ENCODE measurements at places on chromosomes 1 and 21.

GRCh38 chr1:33171977-33172813 lies 9.6 kb downstream of the TRIM62 start:
- DNase-seq: no peak

GRCh38 chr1:242140836-242141235 lies 141.9 kb upstream of the MAP1LC3C start:
- DNase-seq: no peak

GRCh38 chr21:23729331-23729730 lies 1878.0 kb downstream of the MRPL39 start:
- no peak for DNase-seq

GRCh38 chr1:10210841-10211804 lies 753 bp downstream of the KIF1B start:
- DNase-seq: peak; percentile 91

- DNase-seq: no peak
Measured at GRCh38 chr1:39850606-39851216, 32.6 kb downstream of the TRIT1 start.

GRCh38 chr1:169392406-169392805 lies 24.4 kb downstream of the BLZF1 start:
- no peak for DNase-seq

- no peak for DNase-seq
Measured at GRCh38 chr1:107474877-107475612, 334.2 kb downstream of the NTNG1 start.

- no peak for DNase-seq
Measured at GRCh38 chr1:205074513-205074912, 9.7 kb downstream of the TMEM81 start.

GRCh38 chr1:207873055-207873890 lies 37.7 kb downstream of the CD34 start:
- no peak for DNase-seq

- no peak for DNase-seq
Measured at GRCh38 chr1:221759436-221759835, 17.5 kb upstream of the DUSP10 start.

DNA sequence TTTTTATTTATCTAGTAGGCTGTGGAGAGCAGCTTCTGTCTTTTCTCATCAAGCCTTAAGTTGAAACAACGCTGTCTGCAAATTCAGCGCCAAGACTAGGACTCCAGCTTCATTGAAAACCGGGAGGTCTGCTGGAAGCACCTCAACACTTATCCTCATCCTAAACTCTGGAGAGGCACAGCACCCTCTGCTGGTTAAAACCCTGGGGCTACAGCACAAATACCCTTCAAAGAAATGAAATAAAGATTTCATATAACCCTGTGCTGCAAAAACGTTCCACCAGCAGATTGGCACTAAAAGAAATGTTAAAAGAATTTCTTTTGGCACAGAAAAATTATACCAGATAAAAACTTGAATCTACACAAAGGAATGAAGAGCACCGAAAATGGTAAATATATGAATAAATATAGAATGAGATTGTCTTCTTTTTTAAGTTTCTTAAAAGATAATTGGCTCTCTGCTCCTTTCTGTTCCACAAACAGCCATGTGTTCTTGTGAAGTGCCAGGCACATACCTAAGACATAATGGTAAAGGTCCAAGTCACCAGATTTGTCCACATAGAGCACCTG lies 227.7 kb upstream of the SAMSN1 start:
- peak; percentile 14 for DNase-seq

DNA sequence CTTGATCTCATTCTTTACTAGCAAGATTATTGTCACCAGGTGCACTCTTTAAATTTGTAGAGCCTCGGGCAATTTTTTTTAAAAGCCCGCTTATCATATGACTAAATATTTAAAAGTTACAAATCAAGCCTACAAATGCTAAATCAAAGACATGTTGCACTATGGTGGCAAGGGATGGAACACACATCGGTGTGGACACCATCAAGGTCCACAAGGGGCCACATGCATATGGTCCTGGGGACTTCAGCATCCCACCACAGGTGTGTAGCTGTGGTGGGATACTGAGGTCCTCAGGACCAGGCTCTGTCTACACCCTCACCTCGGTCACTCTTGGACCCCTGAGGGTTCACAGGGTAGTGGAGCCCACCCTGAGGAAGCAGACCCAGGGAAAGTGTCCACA lies 45.8 kb downstream of the FAM78B start:
- no peak for DNase-seq

DNA sequence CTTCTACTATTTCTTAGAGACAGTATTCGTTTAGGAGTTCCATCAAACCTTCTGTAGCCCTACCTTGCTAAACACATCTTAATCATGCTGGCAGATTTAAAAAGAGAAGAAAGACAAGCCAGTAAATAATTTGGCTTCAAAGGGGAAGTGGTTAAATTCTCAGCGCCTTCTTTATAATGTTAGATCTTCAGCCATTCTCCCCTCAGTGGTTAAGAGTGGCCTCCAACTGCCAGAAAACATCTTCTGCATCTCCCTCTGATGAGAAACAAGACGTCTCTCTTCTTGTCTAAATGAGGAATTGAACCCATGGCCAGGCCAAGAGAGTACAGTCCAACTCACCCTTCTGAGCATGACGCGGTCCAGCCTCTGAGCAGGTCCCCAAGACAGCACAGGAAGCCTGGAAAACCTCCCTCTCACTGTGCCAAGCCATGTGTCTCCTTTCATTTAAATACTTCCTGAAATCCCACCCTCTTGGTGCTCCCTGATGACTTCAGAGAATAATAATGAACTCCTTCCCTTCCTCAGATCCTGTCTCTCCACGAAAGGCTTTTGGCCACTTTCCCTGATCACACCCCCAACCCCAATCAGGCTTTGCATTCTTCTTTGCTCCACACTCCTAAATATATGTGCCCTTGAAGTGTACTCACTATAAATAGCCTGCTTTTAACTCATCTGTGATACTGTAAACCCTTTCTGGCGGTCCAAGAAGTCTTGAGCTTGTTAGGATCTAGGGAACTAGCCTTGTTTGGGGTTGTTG lies 16.4 kb upstream of the LRRC52 start:
- no peak for DNase-seq

DNA sequence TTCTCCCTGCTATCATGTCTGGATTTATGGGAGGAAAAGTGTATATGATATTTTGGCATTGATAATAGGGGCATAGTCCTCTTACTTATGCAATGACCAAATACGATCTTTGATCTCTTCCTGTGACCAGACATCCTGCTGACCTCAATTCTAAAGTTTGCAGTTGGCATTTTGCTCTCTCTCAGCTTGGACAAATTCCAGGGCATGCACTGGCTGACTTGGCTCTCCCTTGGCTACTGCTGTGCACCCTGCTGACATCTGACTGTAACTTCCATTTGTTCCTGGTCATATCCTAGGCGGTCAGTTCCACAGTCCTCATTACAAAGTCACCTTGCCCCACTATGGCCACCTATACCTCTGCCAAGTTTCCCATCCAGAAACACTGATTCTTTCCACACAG lies 380.7 kb upstream of the NR5A2 start:
- DNase-seq: peak; percentile 30

DNA sequence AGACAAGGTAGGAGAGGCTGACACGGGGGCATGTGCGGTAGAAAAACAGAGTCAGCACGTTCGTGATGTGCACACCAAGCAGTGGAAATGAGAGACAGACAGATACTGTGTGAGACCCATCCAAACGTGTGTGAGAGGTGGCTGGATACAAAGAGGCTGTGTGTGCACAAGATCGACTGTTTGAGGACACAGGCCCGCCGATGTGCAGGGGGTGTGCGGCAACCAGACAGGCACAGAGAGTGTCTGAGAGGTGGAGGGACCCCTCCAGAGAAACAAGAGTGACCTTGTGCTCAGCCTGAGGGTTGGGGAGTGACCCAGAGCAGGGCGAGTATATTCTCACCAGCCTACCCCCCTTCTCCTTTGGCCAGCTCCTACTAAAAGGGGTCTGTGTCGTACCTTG lies 97.8 kb upstream of the IPO9 start:
- DNase-seq: no peak

DNA sequence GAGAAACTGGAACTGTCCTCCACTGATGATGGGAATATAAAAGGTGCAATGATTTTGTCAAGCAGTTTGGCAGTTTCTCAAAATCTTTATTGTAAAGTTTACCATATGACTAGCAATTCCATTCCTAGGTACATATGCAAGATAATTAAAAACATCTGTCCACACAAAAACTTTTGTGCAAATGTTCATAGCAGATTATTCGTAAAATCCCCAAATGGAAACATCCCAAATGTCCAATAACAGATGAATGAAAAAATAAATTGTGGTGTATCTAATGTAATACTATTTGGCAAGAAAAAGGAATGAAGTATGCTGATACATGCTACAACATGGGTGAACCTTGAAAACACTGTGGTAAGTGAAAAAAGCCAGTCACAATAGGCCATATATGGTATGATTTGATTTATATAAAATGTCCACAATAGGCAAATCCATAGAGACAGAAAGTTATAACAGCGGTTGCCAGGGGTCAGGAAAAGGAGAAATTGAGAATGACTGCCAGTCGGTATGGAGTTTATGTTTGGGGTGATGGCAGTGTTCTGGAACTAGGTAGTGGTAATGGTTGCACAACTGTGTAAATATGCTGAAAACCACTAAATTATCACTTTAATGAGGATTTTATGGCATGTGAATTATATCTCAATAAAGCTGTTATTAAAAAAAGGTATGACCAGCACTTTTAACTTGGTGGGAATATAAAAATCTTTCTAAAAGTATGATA lies 81.7 kb upstream of the BEND5 start:
- no peak for DNase-seq

- DNase-seq: no peak
Measured at GRCh38 chr1:24178407-24178806, 8.7 kb downstream of the IFNLR1 start.

Data from cerebellar cortex (tissue), 1 donor.